Kasumi-1 (cell line): ENCODE measurements at places on chromosomes 12 and 14.

GRCh38 chr14:76640923-76641395 is 120.3 kb upstream of the VASH1 start:
- no peak for DNase-seq

GRCh38 chr12:93419388-93420034 is 22.2 kb downstream of the UBE2N start:
- peak; percentile 66 for DNase-seq

GRCh38 chr12:96720363-96720705 is 186.7 kb upstream of the NEDD1 start:
- DNase-seq: no peak

DNA sequence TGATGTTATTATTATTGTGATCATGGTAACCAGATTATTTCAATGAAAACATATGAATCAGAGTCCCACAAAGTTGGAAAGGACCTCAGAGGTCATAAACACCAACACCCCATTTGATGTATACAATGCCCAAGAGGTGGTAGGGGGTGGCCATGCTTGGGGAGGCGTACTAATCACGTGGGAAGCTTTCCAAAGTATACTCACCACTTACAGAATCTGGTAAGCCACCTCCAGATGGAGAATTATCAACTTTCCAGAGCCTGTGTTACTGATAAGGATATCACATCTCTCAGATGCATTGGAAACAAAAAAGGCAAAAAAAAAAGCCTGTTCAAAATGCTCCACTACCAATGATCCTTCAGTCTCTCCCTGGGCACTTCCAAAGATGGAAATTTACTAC is 8.4 kb downstream of the DAD1 start:
- DNase-seq: no peak

- DNase-seq: no peak
Observed at GRCh38 chr12:3117144-3117581, 40.0 kb downstream of the TSPAN9 start.

- no peak for DNase-seq
Observed at GRCh38 chr14:91258876-91259275, 14.4 kb upstream of the GPR68 start.

DNA sequence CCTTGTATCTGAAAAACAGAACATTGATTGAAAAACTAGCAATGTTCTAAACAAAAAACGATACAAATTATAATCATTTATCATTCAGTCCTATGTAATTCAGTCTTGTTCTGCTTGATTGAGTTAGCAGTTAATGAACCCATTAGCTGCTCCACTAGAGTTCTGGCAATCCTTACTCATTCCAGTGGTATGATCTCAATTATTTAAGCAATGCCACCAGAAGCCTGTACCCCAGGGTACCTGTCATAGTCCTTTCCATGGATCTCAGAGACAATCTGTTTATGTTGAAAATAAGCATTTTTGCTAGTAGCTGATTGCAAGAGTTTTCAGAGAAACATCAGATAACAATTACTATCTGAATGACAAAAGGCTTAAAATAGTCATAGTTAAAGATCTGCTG is 115.9 kb downstream of the UNC79 start:
- no peak for DNase-seq

DNA sequence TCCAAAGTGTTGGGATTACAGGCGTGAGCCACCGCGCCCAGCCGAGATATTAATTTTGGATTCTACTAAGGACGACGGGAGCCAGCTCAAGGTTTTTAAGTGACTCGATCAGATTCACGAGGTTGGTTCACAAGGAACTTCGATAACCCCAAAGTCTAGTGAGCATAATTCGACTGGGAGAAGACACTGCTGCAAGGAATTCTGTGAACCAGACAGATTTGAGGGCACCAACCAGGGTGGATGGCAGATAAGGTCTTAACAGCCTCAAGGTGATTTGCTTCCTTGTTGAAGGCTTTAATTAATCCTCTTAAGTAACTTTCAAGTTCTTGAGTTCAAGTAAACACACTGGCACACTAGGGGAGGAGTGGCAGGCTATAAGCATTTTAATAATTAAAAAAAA is 1.1 kb upstream of the KLHDC2 start:
- no peak for DNase-seq

DNA sequence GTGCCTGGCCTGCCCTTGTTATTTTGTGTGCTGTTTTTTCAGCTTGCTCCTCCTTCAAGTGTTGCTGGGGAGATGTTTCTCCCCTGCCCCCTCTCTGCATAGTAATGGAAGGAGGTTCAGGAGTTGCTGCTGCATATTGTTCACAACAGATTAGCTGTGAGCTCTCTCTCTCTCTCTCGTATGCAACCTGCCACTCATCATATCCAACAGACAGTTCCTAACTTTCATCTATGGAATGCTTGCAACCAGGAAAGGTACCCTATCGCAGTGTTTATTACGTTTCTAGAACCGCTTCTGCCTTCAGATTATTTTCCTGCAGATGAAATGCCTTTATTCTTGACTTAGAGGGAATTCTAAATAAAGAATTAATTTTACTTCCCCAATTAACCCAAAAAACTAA is 372.9 kb downstream of the RMST start:
- no peak for DNase-seq

DNA sequence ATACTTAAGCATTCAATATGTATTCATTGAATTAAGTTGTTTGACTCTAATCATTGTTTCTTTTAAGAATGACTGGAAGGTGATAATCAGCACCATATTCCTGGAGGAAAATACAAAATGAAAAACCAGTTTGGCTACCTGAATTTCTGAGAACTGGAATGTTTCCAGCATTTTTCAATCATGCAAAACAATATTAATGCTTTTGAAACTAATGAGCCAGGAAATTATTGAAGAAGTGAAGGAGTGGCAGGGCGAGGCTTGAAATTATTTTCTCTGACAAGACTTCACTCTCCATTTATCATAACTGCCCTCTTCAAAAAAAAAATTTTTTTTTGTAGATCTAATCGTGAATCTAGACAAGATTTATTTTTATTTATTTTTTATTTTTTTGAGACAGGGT is 19.0 kb downstream of the TMEM19 start:
- no peak for DNase-seq

DNA sequence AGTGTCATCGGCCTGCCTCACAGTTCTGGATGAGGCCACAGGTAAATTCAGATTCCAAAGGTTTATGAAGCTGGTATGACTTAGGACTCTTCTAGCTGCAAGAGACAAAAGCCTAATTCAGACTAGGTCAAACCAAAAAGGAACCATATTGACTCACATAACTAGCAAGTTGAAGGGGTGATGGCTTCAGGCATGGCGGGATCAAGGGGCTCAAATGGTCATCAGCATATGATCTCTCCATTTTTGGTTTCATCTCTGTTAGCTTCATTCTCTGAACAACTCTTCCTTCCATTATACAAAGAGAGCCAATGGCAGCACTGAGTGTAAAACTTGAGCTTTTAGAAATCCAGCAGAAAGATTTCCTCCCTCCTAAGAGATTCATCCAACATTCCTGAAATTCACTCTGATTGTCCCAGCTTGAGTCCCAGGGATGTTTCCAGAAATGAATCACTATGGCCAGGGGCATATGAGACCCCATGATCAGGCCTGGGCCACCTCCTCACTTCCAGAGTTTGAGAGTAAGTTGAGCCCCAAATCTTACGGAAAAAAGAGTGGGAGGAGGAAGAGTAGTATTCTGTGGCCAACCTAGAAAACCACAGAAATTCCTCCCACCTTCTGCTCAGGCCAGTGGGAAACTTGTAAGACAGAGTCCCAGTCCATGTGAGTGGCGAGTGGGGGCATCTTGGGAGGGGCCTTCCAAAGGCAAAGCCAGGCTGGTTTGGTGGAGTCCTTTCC is 2.0 kb upstream of the MAP1LC3B2 start:
- no peak for DNase-seq

DNA sequence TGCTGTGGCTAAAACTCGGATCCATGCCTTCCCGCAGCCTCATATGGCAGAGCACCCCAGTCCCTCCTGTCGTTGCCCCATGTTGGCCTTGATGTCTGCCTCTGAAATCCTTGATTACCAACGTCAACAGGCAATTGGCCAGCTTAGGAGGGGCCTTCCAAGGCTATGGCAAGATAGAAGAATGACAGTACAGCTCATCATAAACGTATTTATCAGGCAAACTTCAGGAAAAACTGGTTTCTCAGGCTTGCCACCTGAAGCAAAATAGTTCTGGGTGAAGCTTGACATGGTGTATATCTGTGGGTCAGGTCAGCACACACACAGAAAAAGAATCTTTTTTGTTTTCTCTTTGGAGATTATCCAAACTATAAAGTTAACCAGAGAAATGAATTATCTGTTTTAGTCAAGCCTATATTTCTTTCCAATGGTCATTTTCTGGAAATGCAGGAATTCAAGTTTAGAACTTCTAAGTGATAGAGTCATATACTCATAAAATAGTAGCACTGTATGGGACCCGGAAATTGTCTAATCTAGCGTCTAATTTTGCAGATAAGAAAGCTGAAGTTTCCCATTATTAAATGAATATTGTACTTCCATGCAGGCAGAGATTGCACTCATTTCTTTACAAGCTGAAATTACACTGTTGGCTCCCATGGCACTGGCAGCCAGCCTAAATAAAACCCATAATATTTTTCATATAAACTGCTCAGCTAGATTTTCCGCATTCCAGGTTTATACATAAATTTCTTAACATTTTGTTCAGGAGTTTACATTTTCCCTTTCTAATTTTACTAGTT is 24.4 kb upstream of the DUSP16 start:
- DNase-seq: no peak

GRCh38 chr12:51076236-51076930 is 7.0 kb downstream of the CSRNP2 start:
- DNase-seq: no peak

GRCh38 chr14:91307046-91307445 is 62.5 kb upstream of the GPR68 start:
- DNase-seq: no peak

GRCh38 chr12:55034218-55034617 is 14.4 kb downstream of the NEUROD4 start:
- no peak for DNase-seq

DNA sequence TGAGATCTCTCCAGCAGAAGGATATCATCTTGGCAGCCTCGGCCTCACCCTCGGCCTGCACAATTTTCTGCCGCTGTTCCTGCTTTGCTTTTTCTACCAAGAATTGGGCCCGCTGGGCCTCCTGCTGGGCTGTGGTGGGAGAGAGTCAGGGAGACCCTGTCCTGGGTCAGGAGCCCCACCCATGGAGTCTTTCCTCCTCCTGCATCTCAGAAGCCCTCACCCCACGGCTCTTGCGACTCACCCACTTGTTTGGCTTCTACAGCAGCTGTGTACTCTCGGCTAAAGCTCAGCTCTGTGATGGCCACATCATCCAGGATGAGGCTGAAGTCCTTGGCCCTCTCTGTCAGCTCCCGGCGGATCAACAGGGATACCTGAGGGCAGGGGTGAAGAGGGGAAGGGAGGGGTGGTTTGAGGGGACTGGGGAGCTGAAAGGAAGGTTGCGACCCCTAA is 2.8 kb downstream of the PHB2 start:
- no peak for DNase-seq

DNA sequence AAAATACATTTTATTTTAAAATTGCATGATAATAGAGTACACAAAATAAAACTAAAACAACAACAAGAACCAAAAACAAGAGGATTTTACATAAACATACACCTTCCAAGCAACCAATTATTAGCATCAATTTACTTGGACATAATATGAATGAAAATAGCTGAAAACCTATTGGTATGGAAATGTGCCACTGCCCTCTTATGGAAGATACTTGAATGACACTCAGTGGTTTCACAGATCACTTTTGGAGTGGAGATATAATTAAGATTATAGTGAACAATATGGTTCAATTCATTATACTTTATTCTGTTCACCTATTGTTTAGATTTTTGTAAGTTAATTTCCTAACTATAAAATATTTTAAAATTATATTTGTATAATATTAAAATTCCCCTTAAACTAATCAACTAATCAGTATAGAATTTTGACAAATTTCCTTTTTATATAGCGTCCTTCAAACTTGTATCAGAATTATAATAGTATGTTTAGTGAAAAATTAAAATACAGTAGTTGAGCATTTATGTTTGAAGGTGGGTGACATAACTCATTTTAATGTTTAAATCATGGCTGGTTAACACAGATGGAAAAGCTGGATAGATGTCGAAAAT is 70.1 kb downstream of the SLC6A15 start:
- peak; percentile 66 for DNase-seq

- no peak for DNase-seq
Observed at GRCh38 chr12:68446901-68447796, 115.0 kb upstream of the MDM1 start.

DNA sequence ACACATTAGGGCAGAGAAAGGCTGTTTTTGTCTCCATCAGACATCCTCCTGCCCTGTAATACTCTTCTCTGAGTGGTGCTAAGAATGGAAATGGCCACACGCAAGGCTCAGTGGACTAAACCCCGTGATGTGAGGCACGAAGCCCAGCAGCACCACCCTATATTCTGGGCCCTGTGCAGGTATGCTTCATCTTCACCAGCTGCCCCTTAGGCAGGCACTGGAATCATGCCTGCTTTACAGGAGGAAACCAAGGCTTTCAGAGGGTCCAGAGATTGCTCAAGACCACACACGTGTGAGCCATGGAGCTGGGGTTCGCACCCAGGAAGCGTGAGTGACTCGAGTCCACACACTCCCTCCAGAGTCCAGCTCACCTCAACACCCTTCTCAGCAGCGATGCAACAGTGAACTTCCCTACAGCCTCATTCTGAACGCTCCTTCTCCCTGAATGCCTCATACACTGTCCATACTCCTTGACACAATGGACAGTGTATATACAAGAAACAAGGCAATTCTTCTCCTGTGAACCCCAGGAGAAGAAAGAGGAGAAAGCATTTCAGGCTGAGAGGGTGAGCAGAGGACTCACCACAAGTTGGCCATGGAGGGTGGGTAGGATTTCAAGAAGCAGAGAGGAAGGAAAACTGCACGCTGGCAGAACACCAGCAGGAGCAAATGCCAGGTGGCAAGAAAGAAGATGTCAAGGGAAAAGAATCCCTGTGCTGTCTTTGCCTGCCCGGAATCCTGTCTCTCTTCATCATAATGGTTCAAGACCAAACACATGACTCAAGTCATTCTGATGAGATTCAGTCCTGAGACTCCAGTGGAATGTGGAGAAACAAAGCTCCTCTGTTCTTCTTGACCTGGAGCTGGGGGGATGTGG is 39.1 kb downstream of the NT5DC3 start:
- DNase-seq: no peak

DNA sequence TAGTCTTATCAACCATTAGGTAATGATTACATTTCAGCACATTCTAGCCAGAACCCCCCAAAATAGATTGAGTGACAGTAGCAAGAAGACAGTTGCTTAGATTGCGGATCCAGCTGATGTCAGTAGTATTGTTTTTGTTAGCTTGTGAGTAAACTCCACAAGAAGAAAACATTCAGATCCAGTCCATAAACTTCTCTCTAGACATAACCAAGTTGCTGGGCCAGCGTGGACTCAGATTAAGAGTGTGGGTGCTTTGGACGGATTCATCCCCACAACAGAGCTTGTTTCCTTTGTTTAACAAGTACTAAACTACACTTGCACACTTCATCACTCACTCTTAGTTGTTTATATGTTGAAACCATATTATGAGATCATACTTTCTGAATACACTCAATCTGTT is 293.4 kb downstream of the NPAS3 start:
- DNase-seq: no peak

GRCh38 chr12:2768224-2768961 is 26.4 kb upstream of the FKBP4 start:
- DNase-seq: no peak

- DNase-seq: no peak
Observed at GRCh38 chr12:121628536-121628935, 2.2 kb downstream of the ORAI1 start.

GRCh38 chr14:94761348-94761996 is 8.4 kb downstream of the GSC start:
- no peak for DNase-seq
